Gastroesophageal sphincter (tissue), 4 donors: ENCODE measurements at places on chromosomes 7 and 10. TPM values are rescaled to one million over a fixed set of nuclear protein-coding genes. Genes with fewer than 3 reads are reported as not detected.
A peak's percentile ranks its signal among the peaks of the same experiment; 100 is the strongest.

DNA sequence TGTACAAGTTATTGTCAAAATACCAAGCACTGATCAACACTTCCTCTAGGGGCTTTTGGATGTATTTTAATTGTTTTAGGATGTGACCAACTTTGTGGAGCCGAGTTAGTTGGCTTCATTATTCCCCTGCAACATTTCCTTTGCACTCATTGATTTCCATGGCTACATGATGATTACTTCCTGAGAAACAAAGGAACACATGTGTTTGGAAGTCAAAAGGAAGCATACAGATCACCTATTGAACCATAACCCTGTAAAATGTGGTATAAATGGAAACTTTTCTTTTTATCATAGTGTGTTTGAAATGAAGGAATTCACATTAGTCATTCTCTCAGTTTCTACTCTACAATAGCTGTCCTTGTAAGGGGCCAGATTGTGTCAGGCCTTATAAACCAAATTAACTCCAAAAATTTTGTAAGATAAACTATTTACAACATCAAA is 32.2 kb upstream of the EXOC6 start:
- peak; percentile 75 for ATAC-seq

DNA sequence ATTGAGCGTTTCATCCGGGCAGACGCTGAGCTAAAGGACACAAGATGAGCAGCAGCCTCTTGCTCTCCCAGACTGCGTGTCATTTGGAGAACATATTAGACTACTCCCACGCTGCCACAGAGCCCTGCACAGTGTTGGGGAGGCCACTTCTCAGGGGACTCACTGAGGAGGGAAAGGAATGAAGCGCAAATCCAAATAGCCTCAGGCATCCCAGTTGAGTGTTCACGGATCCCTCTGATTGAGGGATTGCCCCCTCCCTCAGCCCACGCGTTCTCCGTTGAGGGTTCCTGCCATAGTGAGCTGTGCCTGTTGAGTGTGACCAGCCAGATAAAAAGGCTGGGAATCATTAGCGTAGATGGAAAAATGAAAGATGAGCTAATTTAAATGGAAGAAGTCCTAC is 563.4 kb downstream of the ACTR3B start:
- no peak for ATAC-seq

DNA sequence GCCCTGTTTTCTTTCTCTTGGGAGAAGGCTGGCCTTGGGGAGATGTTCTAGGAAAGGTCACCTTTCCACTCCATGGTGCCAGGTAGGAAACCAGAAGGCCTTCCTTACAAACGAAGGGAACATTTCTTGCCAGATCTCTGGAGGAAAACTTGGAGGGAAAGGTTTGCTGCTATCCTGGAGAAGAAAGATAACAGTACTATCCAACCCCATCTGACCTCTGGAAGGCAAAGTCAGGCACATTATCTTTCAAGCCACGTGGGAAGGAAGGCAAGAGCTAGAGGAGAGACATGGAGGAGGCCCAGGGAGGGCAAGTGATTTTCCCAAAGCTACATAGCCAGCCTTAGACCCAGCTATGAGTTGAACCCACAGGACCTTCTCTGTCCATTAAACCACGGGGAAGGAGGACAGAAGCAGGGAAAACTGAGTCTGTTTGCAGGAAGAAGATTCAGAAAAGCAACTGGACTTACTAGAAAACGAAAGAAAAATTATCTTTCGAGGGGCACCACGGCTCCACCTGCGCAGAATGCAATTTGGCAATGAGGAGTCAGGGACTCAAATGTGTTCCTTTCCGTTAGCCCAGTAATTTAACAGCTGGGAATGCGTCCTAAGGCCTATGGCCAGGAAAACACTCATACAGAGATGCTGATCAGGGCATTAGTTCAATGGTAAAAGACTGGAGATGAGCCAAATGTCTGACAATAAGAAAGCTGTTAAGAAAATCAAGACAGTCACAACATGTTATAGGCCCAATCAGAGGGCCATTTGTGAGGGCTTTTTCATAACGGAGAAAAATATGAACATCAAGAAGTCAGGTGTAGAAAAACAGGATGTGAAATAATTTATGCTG is 32.0 kb upstream of the PSAP start:
- ATAC-seq = no peak

DNA sequence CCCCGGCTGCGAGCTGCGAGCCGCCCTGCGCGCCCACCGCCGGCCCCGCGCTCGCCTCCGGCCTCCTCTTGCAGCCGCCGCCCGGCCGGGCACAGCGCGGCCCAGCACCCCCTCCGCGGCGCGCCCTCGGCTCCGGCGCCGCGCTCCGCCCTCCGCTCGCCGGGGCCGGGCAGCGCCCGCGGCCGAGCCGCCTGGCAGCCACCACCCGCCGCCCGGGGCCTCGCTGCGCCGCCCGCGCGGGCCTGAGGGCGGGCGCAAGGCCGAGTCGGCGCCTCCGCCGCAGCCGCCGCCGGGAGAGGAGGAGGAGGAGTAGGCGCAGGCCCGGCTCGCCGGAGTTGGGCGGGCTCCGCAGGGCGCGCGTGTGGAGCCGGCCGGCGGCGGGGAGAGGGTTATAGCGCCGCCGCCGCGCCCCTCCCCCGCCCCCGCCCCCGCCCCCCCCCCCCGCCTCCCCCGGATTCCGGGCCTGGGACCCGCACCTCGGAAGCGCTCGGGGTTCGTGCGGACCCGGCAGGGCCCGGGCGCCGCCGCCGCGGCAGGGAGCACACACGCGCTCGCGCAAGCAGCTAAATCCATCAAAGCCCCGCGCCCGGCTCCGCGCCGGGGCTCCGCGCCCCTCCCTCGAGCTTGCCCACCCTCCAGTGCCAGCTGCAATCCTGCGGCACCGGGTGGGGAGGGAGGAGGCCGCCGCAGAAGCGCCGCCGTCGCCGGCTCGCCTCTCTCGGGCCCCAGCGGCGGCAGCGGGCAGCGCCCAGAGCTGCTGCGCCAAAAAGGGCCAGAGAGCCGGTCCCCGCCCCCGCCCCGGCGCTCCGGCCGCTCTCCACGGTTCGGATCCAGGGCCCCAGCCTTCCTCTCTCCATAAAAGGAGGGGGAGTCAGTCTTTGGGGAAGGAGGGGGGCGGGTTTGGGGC is at the start of gene PDGFA:
Gene PDGFA (minus strand): TSS at position 363 of the 907 bp plus-strand sequence. CDS start 845 bp downstream, outside the sequence.
- ATAC-seq = peak; percentile 46

DNA sequence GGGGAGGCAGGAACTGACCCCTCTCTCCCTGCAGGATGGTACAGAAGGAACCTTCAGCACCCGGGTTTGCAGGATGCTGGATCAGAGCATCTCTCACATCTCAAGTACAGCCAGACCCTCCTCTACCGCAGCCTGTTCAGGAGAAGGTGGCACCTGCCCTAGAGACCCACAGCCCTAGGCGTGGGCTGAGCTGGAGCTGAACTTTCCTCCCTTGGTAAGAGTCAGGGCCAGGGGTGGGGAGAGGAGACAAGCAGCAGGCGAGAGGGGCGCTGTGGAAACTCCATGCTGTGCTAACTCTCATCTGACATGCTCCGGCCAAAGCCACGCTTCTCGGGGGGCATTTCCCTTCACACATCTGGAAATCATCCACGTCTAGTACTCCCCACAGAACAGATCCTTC is 154.4 kb downstream of the DIP2C start:
- ATAC-seq = no peak

GRCh38 chr7:67301667-67302066 is 305.0 kb downstream of the TYW1 start:
- no peak for ATAC-seq

DNA sequence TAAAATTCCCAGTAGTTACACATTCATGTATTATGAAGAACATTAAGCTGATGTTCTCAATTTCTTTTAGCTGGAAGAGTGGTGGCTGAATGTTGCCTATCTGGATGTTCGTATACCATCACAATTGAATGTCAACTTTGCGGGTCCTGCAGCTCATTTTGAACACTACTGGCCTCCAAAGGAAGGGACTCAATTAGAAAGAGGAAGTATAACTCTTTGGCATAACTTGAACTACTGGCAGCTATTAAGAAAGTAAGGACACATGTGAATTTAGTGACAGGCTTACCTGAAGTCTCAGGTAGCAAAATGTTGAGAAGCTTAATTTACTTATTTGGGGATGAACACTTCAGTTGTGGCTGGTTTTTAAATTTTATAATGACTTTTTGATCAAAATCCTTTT is 15.9 kb downstream of the CROT start:
- no peak for ATAC-seq

The FAM25C gene
- not detected for total RNA-seq

GRCh38 chr7:51312951-51313737 is 3.5 kb downstream of the COBL start:
- no peak for ATAC-seq

- ATAC-seq = no peak
Measured at GRCh38 chr10:99537086-99537988, 4.6 kb downstream of the NKX2-3 start.

- ATAC-seq = no peak
Measured at GRCh38 chr10:127027786-127028185, 122.6 kb downstream of the DOCK1 start.

DNA sequence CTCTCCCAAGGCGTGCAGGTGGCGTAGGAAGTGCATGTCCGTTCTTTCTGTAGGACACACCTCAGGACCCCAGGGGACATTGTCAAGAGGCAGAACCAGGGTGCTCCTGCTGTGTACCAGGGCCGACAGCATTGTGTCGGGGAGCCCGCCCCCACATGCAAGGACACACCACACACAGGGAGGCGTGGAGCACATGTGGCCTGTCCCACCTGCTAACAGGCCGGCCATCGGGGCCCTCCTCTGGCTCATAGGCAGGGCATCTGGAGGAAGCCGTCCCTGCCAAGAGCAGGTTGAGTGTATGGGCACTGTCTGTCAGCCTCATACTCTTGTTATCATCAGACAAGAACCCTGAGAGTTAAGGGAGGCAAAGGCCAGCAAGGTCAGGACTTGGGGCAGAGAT is 12.7 kb downstream of the RET start:
- no peak for ATAC-seq
